ENCODE measurements at places on chromosomes 2 and 18.
A peak's percentile ranks its signal among the peaks of the same experiment; 100 is the strongest.

GRCh38 chr2:102735416-102736109 is 26.3 kb upstream of the TMEM182 start:
- DNase-seq: peak; percentile 14

DNA sequence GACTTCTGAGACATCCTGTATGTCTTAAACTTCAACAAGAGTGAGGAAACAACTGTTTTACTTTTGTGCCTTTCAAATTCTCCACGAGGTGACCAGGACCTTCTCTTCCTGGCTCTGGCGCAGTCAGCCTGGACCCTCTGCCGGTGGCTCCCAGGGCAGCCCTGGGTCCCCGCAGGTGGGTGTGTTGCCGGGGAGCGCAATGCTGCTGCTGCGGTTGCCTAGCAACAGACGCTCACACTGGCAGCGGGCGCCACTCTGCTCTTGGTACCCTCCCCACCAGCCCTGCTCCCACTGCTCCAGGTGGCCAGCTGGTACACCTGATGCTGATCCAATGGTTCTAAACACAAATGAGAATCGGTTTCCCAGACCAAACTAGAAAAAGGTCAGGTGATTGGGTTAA is 58.7 kb downstream of the GNAL start:
- no peak for DNase-seq

- no peak for DNase-seq
Measured at GRCh38 chr2:128320192-128320905, 1.7 kb upstream of the HS6ST1 start.

DNA sequence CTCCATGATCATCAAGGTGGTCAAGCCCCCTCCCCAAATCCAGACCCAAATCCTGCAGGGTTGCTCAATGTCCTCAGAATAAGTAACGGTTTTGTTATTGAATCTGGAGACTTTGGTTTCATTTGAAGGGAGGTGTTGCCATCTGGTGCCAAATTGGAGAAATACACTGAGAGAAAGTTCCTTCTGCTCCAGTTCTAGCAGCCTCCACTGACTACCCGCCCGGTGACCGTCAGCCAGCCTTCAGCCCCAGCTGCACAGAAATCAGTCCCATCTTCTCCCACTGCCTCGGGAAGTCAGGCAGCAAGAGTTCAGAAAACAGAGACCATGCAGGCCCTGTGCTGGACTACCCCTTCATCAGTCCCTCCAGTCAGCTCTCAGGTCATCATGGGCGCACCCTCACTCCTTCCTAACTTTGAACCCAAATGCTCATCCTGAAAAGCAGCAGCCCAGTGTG is 38.7 kb downstream of the PKDCC start:
- peak; percentile 27 for DNase-seq

DNA sequence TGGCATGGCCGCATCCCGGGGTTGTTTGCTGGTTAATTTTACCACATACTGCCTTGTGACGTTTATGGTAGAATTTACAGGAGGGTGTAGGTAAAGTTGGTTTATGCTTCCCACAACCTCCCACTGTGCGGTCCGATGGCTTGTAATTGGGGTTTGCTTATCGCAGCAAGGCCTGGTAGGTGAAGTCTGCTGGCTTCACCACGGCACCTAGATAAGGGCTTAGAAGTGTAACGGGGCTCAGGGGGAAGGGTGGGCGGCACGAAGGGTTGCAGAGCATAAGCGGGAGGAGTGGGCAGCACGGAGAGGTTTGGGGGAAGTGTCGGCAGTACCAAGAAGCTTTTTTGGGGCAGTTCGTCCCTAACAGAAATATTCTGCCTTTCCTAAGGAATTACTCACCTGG is 39.0 kb upstream of the TMEM131 start:
- no peak for DNase-seq

DNA sequence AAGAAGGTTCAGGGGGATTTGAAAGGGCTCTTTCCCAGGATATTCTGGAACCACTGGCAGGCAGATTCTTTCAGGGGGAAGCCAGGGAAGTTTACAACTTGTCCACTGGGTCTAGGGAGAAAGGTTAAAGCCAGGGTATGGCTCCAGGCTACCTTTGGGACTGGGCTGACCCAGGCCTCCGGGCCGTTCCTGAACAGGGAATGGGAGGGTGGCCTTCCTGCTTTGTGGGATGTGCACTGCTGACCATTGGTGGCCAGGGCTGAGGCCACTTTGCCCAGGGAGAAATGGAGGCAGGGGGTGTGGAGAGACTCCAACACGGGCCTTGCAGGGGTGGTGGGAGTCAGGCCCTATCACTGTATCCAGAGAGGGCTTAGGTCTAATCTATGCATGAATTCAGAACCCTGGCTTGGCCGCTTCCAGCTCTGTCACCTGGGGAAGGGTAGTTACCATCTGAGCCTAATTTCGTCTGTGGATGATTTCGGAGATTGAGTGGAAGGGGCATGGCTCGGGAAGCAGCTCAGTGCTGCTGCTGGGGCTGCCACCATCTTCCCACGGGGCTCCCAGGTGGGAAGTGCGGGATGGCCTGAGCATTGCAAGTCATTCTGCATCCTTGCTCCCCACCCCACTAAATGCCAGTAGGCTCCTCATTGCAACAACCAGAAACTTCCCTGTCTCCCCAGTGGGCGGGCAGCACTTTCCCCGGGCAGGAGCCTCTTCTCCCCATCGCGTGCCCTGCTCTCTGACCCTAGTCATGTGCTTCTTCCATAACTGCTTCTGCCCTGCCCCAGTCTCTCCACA is 57.1 kb upstream of the OTOF start:
- DNase-seq: no peak

DNA sequence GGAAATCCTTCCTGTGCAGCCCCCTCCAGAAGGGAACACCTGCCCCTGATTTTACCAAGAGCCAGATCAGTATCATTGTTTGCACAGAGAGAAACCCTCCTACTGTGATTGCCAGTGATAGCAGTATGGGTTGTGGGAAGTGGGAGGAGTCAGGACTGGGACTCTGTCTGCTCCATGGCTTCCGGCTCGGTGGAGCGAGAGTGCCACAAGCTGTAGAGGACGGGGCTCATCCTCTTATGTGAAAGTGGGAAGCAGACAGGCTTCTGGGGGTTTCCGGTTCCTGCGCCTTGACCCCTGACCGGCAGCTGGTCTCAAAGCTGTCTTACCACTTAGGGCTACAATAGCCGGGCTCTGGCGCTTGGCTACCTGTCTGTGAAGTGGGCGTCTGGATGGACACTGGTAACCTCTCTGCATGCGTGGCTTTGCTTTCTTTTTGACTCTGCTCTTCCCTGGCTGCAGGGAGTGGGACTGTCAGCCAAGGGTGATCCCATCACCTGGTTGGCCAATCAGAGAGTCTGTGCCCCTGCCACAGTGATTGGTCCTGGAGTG is 79.7 kb downstream of the BCL2L11 start:
- DNase-seq: no peak

- DNase-seq: no peak
Measured at GRCh38 chr18:57559314-57559713, 27.2 kb downstream of the FECH start.

DNA sequence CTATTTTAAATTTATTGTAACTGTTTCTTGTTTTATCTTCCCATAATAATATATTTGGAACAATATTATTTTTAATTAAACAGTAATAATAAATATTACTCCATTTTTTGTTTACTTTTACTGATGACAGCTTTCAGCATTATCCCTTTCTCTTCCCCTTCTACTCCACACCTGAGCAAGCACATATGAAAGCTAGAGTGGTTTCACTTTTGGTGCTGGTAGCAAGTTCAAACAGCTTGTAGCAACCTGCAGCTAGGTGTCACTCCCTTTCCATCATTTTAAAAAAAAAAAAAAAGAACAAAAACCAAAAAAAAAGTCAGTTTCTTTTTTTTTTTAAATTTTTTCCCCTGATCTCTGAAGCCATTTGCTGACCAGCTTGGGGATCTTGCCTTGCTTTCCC is 801.8 kb downstream of the CCDC85A start:
- no peak for DNase-seq

- DNase-seq: no peak
Measured at GRCh38 chr18:10029711-10030110, 115.9 kb downstream of the VAPA start.

DNA sequence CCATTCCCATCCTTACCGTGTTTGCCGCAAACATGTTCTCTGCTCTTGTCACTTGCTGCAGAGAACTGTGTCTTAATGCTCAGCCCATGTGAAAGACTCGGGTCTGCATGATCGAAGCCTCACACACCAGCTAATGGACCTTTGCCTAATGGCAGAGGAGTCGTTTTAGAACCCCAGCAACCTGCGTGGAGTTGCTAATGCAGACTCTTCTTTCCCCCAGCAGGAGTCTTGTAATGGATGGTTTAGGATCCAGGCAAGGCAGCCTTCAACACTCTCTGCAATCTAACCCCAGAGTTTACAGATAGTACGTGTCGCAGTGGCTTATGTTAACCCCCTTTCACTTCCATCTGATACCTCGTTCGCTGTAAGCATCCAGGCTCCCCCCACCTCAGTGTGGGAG is 316.4 kb downstream of the AGAP1 start:
- no peak for DNase-seq

- no peak for DNase-seq
Measured at GRCh38 chr2:133956434-133956935, 297.4 kb upstream of the MGAT5 start.

DNA sequence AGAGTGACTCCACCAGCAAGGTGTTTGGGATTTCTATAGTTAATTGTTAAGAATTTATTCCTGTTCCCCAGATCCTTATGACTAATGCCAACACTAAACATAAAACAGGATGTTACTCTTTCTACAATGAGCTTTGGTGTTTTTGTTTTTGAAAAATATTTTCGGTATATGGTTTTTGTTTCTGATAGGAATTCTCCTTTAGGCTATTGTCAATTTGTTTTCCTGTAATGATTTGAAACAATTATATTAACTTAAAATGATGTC is 182.6 kb downstream of the AGAP1 start:
- DNase-seq: no peak

GRCh38 chr18:48765053-48765452 is 185.7 kb downstream of the SMAD7 start:
- no peak for DNase-seq

- no peak for DNase-seq
Measured at GRCh38 chr18:11488175-11488574, 121.2 kb upstream of the SLC35G4 start.

DNA sequence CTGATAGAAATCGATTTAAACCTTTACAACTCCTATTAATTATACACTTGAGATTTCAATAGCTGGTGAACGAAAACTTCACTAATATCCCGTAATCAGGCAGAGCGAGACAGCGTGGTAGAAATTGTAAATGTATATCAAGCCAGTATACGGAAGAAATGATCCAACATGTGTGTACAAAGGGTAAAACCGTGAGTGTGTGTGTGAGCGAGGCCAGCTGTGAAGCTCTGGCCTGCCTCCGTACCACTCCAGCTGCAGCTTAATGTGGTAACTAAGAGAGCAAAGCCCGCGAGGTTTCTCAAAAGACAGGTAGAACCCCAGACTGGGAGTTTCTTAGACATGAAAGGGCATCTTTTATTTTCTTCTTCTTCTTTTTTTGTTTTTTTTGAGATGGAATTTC is 52.3 kb upstream of the ZNF516 start:
- DNase-seq: no peak

DNA sequence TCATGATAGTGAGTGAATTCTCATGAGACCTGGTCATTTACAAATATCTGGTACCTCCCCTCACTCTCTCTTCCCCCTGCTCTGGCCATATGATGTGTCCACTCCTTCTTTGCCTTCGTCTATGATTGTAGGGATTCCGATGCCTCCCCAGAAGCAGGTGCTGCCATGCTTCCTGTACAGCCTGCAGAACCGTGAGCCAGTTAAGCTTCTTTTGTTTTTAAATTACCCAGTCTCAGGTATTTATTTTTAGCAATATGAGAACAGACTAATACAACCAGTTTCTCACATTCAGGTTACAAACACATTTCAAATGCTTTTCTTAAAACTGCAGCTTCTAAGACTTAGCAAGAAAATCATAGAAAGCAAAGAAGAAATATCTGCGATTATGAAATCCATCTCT is 321.2 kb upstream of the CDH7 start:
- no peak for DNase-seq

DNA sequence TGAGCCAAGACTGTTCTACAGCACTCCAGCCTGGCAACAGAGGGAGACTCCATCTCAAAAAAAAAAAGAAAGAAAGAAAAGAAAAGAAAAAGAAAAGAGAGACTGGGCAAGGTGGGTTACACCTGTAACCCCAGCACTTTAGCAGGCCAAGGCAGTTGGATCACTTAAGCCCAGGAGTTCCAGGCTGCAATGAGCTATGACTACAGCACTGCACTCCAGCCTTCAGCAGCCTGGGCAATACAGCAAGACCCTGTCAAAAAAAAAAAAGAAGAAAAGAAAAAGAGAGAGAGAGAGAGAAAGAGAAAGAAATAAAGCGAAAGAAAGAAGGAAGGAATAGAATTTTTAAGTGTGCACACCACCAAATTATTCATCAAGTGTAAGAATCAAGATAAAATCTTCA is 2.9 kb downstream of the SPIRE1 start:
- DNase-seq: no peak

GRCh38 chr2:127530245-127531140 is 4.2 kb upstream of the IWS1 start:
- DNase-seq: no peak

DNA sequence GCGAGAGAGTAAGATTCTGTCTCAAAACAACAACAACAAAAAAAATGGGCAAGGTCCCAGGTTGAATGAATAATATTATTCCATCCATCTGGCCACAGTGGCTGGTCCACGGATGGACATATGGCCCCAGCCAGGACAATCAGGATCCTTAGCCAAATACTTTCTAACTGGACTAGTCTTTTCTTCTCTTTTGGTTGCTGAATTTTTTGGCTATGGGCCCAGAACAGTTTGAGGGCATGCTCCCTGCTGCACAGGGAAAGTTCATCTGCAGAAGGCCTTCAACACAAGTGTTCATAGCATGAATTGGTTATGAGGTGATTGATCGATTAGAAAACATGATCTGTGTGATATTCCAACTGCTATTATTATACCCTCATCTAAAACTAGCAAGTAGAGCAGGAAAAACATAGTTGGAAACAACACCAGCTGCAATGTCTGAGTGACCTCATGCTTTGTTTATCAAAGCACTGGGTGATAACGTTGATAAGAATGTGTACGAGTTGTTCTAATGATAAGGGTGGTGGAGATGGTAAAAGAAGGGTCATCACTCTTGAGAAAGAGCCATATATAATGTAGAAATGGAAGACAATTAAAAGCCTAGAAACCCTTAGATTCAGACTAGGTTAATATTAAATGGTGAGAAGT is 47.8 kb upstream of the RNF103 start:
- no peak for DNase-seq

Data from stimulated activated naive CD8-positive, alpha-beta T cell treated with anti-CD3 and anti-CD28 coated beads, Interleukin-15, Interleukin-2, amounts not matched to agents 100 U/mL and 50 U/mL, for 24 hours (primary cell).